ENCODE measurements at places on chromosomes 1 and 21. TPM values are rescaled to one million over a fixed set of nuclear protein-coding genes. Genes with fewer than 3 reads are reported as not detected.

- DNase-seq = no peak
Observed at GRCh38 chr1:46553506-46553905, 2.1 kb upstream of the KNCN start.

- no peak for DNase-seq
Observed at GRCh38 chr1:108636876-108637275, 24.0 kb downstream of the HENMT1 start.

CLCA1 gene
- 0.07 TPM for polyA plus RNA-seq

MROH7 gene
- polyA plus RNA-seq = 0.23 TPM

AK2 gene
- polyA plus RNA-seq = 169 TPM

DNASE2B gene
- 0.84 TPM for polyA plus RNA-seq

PTPN22 gene
- polyA plus RNA-seq = 0.10 TPM

CFHR4 gene
- polyA plus RNA-seq = not detected

Measured in psoas muscle (tissue), 8 donors.